ENCODE measurements at places on chromosomes 6 and 20.

- DNase-seq = no peak
Observed at GRCh38 chr20:43941476-43942200, 27.0 kb downstream of the TOX2 start.

DNA sequence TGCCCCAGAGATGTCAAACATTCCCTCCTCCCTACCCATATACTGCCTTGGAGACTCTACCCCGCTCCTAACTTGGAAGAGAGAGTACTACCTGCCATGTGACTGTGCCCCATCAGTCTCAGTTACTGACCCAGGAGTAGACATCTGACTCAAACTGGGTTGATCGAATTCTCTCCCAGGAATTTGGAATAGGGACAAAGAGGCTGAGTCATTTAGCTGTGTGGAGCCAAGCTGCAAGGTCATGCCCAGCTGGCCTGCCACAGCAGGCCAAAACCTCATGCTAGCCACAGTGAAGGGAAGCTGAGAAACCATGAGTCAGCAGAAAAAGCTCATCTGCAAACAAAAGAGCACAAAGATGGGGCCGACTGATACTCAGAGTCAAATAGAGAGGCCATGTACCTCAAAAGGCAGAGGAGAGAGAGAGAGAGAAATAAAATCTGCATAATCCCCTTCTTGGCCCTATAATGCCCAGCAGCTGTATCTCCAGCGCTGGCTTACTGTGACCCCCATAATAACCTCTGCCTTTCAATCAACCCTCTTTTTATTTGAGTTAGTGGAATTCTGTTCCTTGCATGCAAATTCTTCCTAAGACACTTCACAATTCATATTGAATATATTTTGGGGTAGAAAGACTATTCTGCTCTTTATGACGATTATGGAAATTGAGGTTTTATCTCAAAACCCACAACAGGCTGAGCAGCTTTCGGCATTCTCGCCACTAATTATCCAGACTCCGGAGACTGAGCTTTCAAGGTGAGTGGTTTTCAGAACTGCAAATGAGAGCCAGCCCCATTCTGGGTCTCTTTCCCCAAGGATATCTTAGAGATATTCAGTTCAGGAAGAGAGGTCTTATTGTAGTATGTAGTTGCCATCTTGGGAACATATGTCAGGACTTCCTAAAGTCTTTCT, 21.4 kb upstream of the AKIRIN2 start:
- DNase-seq = peak; percentile 29

GRCh38 chr6:166470863-166471410, 88.2 kb upstream of the MPC1 start:
- no peak for DNase-seq

- no peak for DNase-seq
Observed at GRCh38 chr6:118709859-118710350, 58.5 kb upstream of the CEP85L start.

DNA sequence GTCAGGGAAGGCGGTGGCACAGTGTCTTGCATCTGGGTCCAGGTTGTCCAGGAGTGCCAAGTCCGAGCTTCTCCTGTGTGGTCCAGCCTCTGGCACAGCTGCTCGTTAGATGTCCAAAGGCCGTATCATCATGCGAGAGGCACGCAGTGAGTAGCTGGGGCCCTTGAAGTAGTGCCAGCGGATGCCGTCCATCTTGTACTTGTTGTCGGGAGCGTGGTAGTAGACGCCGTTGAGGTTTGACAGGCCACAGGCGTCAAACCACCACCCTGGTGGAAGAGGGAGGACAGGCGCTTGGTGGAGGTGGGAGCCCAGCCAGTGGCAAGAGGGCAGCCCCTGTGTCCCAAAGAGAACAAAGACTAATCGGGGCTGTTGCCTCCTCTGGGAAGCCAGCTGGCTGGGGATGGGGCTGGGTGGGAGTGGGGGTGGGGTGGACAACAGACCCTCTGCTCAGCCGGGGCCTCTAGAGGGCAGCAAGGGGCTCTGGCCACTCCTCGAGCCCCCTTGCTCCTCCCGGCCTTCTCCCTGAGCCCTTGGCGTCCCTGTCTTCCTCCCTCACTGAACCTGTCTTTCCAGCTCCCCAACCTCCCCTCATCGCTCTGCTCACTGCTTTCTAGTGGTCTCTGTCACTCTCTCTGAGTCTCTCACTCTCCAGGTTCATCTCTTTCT, 39.5 kb downstream of the FAM110A start:
- no peak for DNase-seq

DNA sequence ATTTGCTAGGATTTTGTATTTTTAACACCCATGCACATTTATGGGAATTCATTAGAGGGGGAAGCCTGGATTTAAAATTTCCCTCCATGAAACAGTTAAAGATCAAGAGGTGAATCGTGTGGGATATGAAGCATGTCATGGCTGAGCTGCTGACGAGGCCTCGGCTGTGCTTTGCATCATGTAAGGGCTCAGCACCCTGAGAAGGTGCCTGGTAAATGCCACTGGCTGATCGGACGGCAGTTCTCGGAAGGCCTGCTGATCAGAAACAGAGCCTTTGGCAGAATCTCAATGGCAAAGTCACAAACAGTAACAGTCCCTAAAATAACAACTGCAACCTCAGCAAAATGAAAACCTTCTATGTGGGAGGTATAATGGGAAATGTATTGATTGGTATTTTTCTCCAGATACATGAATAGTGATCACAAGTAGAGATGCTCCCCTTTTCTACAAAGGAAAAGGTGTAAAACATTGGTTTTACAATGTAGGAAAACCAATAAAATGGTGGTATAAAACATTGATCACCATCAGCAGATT, 53.0 kb upstream of the FUCA2 start:
- DNase-seq = no peak

DNA sequence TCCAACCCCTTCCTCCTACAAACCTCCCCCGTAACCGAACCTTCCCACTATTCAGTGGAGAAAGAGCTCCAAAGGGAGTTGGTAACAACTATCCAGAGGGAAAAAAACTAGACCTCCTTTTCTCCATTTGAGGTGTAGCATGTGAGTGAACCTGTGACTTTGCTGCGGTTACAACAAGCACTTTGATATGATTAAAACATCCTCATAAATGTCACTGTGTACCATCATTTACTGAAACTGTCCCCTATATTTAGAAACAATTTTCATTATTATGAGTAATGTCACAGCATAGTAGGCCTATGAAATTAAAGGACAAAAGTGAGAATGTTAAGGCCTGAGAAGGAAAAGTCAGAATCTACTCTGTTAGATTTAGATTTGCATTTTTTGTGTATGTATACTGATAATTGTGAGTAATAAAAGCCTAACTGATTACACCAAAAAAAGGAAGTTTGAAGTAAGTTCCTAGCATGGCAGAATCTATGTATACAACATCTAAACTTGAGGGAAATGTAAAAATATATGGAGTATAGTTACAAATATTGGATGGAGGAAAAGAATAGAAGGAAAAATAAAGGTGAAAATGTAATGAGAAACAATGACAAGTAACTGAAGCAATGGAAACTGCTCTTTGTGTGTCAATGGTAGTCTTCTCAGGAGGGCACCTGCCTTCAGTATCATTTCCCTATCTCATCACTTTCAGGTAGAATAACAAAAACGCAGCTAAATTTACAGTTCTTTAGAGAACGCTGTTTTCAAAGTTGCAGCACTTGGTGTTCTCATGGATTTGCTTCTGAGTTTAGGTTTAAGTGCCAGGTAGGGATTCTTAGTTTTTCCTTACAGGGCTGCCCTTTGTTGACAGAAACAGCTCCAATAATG, 145.9 kb downstream of the IMPG1 start:
- DNase-seq = no peak

DNA sequence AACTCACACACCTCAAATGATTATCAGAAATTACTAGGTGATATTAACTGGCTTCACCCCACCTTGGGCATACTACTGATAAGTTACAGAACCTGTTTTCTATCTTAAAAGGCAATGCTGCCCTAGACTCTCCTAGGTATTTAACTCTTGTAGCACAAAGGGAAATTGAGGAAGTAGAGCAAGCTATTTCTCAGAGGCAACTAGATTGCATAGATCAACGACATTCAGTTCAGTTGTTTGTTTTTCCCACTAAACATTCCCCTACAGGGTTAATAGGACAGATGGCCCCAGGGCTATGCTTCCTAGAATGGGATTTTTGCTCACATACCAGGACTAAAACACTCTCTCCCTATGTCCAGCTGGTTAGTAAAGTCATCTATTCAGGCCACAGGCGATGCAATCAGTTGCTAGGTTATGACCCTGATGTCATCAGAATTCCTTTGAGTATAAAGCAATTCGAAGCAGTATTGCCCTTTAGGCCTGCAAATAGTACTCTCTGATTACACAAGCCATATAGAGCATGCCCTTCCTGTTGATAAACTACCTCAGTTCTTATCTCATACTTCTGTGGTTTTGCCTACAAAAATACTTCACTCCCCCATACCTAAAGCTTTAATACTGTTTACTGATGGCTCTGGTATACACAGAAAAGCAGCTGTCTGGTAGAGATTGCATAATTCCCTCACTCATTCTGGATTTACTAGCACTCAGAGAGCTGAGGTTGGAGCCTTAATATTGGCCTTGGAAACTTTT, 67.4 kb upstream of the ASCC3 start:
- no peak for DNase-seq

DNA sequence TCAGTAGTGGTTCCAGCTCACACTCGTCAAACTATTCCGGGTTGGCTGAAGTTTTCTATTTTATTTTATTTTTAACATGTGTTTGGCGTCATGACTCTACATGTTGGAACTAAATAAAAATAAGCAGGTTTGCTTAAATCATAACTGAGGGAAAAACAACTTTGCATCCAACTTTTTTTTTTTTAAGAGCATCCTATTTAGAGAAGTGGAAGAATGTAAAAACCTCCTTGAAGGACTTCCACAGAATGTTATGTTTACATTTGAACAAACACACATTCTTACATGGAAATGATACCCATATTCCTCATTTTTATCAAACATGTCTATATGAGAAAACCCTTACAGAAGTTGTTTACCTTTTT, 659 bp downstream of the PRDM1 start:
- no peak for DNase-seq

- DNase-seq = no peak
Observed at GRCh38 chr20:6091661-6092060, 31.2 kb downstream of the FERMT1 start.

DNA sequence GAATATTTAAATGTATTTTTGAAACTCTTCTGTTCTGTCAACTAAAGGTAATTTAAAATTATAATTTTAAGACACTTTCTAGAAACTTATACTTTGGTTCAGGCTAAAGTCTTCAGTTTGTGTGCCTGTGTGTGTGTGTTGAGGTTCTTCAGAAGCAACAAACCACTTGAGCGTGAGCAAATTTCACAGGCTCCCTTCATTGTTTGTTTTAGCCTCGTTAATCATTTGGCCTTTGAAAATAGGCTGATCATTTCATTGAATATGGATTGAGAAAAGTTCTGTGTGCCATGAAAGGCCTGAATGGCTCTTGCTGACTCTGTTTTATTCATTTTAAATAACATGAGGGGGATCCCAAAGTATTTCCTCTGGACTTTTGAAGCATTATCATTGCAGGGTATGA, 420.1 kb downstream of the CDKAL1 start:
- DNase-seq = peak; percentile 71

GRCh38 chr20:50304923-50305635, 114.4 kb downstream of the CEBPB start:
- no peak for DNase-seq

DNA sequence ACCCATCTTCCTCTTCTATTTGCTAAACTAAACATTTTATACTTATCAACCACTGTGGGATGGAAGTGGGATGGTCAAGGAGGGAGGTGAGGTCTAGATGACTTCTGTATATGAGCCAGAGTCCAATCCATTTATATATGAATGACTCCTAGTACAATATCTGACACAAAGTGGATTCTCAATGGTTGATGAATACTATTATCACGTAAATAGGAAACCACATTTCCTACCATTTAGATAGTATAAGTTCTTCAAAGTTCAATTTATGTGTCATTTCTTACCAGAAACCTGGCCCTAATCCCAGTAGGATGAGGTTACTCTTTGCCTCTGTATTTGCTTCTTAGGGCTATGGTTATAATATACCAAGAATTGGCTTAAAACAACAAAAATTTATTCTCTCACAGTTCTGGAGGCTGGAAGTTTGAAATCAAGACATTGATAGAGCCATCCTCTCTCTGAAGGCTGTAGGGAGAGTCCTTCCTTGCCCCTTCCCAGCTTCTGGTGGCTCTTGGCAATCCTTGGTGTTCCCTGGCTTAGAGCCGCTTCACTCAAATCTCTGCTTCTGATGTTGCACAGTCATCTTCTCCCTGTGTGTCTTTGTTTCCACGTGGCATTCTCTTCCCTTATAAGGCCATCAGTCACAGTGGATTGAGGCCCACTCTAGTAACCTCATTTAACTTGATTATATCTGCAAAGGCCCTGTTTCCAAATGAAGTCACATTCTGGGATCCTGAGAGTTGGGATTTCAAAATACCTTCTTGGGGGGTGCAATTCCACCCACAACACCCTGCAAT, 41.0 kb upstream of the RAB23 start:
- no peak for DNase-seq

DNA sequence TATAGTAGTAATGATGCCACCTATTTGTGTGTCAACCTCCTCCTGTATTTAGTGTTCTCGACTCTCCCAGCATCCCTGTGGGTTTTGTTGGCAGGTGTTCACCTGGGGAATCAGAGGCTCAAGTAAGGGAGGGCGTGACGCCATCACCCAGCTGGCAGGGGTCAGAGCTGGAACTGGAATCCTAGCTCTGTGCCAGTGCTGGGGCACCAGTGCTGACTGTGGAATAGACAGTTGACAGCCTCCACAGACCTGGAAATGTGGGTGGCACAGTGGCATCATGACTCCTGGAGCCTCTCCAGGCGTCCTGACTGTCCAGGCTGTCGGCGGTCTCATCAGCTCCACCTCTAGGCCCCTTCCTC, 102.8 kb downstream of the SYCP2 start:
- peak; percentile 27 for DNase-seq

DNA sequence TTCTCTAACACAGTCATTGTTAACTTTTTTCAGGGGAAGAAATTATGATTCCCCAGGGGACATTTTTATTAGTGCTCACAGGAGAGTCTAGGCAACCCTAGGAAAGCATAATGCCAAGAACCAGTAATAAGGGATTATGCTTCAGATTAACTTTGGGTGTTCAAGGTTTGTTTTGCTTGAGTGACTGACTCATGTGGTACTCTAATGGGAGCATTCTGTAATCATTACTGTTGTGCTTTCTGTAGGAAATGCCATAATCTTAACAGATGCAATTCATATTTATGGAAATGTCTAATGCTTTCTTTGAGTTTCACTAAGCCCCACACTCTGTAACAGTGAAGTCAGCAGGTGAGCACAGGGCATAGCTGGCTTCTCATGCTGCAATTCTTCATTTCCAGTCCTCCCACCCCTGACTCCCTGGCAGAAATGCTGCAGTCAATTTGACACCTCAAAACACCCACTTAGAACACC, 263.4 kb upstream of the MAN1A1 start:
- no peak for DNase-seq

- no peak for DNase-seq
Observed at GRCh38 chr6:121733234-121733633, 297.8 kb downstream of the GJA1 start.

- DNase-seq = no peak
Observed at GRCh38 chr6:4896401-4896800, 107.4 kb downstream of the RPP40 start.

GRCh38 chr6:116847227-116847626, 18.3 kb upstream of the GPRC6A start:
- DNase-seq = peak; percentile 77

All from NCI-H774 (cell line).